Activated T-helper 1 cell treated with anti-CD3 and anti-CD28 coated beads, Interleukin-2, amount 50 U/mL, for 16 hours (primary cell): ENCODE measurements at places on chromosomes 13 and 19.

DNA sequence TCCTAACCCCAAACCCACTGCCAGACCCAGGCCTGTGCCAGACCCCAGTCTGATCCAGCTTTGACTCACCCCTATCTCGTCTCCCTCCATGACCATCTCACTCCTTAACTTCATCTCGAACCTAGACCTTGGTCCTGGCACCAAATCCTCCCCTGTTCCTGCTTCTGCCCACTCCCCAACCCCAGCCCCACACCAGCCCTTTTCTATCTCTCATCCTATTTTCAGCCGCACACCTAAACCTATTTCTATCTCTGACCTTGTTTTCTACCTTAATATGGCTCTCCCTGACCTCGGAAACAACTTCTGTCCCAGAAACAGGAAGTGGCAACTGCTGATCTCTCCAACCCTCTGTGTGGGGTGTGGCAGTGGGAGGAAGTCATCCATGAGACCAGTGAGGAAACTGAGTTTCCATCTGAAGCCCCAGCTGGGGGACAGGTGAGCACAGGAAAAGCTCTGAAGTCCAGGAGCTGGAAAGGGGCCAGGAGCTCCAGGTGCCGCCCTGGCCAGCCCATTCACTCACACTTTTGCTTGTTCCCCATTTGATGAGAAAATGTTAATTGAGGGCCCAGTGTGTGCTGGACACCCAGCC is 13.7 kb downstream of the PTH2 start:
- no peak for DNase-seq

DNA sequence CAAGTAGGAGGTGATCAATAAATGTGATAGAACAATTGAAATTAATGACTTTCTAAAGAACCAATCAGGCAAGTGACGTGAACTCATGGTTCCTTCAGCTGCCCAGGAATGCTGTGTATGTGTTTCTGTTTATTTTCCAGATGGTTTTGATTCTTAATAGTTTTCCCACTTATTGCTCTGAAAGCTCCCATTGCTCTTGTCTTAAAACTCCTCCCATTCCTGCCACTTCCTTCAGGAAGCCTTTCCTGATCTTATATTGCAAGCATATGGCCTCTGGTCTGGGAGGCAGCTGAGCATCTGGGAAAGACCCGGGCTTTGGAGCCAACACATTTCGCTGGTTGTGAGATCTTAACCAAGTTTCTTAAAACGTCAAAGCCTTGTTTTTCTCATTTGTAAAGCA is 17.1 kb upstream of the LATS2 start:
- DNase-seq = no peak

DNA sequence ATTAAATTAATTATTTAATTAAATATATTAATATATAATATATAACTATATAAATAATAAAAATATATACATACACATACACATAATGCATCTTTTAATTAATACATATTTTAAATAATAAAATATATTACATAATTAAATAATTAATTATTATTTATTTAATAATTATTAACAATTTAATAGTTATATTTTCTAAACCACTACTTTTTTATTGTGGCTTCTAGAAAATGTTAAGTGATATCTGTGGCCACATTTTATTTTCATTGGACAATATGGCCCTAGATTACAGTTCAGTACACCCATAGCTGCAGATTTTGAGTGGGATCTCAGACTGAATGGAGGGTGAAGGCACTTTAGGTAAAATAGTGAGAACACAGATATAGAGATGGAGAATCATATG is 335.7 kb downstream of the NALCN start:
- no peak for DNase-seq

DNA sequence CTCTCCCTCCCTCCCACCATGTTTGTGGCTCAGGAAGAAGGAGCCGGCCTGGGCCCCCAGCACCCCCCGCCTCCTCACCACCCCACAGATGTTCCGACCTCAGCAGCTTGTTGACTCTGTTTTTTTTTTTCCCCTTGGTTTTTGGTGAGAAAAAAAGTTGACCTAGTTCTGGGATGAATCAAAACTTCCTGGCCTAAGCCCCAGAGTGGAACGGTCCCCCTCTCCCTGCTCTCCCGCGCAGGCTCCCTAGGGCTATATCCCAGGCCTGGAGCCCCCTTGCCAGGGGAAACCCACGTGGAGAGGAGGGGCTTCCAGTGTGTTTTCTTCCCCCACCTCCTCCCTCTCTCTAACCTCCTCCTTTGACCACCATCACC is 4.0 kb downstream of the COL5A3 start:
- no peak for DNase-seq

DNA sequence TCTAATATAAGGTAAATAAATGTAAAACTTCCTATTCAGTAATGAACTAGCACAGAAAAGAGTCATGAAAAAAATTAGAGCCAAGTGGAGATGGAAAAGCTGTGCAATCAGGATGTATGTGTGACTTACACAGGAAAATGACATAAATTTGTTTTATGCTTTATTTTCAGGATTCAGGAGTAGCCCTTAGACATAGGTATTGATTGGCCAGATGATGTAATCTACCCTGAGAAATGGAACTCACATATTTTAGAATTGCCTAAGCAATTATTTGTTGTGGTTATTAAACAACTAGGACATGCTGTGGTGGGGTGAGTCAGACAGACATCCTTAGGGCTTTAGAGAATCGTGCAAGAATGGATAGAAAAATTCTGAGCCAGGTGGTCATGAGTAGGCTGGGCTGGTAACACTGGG is 110.6 kb downstream of the PCDH9 start:
- DNase-seq = no peak

DNA sequence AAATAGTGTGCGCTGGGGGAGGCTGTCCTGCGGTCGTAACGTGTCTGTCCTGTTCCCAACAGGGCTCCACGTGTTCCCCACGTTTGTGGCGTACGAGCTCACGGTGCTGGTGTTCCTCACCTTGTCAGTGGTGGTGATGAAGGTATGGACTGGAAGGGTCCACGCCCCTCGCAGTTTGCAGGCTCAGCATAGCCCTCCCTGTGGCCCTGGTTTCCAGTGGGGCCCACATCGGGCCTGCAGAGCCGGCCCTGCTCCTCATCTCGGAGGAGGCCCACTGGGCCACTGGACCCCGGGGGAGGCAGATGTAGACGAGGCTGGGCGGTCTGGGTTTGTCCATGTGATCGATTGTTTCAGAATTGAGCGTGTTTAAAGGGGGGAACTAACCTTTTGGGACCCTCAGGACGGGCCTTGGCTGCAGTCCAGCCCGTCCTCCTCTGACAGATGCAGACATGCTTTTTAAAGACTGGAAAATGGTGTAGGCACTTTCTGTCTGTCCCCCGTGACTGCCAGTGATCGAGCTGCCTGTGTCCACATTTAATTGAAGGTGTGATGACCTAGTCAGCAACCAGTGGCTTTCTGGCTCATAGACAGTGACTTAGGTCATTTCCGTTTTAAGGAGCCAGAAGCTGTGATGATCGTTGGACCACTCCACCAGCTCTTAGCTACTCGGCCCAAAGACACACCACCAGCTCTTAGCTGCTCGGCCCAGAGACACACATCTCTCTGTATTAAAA is 37.1 kb upstream of the TFDP1 start:
- DNase-seq = no peak

GRCh38 chr19:3573162-3573857 is 566 bp downstream of the HMG20B start:
- no peak for DNase-seq

- no peak for DNase-seq
Observed at GRCh38 chr19:43488179-43488578, 16.4 kb downstream of the PHLDB3 start.

DNA sequence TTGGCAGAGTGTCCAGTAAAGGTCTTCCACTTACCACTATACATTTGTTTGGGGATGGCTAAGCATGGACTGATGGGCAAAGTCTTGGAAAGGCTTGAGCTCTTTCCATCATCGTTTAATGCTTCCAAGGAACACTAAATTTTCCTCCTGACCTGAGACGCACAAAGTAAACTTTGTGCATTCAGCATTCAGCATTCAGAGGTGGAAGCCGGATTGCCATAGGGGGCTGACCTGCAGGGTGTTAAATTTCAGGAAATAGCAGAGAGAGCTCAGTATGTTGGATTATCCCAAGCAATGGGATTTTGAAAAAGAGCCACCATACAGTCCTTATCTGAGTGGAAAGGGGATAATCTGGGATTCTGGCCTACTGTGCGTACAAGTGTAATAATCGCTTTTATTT is 14.0 kb downstream of the ZNF552 start:
- DNase-seq = no peak
